ENCODE measurements at places on chromosomes 6 and 20.

- no peak for DNase-seq
These were observed 30.7 kb downstream of the CARMIL1 start for GRCh38 chr6:25309886-25310285.

DNA sequence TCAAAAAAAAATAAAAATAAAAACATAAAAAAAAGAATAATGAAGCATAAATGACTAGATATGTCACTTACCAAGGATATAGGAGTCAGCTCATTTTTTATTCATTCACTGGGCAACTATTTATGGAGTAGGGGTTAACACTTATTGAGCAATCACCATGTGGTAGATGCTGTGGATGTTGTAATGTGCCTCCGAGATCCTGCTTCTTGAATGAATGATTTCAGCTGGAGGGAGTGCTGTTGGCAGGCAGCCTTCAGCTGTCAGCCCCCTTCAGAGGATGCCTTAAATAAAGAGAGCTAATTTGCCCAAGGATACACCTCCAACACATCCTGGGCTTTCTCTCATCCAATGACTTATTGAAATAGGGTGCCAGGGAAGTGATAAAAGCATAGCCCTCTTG, 229.5 kb upstream of the DTNBP1 start:
- DNase-seq = no peak

DNA sequence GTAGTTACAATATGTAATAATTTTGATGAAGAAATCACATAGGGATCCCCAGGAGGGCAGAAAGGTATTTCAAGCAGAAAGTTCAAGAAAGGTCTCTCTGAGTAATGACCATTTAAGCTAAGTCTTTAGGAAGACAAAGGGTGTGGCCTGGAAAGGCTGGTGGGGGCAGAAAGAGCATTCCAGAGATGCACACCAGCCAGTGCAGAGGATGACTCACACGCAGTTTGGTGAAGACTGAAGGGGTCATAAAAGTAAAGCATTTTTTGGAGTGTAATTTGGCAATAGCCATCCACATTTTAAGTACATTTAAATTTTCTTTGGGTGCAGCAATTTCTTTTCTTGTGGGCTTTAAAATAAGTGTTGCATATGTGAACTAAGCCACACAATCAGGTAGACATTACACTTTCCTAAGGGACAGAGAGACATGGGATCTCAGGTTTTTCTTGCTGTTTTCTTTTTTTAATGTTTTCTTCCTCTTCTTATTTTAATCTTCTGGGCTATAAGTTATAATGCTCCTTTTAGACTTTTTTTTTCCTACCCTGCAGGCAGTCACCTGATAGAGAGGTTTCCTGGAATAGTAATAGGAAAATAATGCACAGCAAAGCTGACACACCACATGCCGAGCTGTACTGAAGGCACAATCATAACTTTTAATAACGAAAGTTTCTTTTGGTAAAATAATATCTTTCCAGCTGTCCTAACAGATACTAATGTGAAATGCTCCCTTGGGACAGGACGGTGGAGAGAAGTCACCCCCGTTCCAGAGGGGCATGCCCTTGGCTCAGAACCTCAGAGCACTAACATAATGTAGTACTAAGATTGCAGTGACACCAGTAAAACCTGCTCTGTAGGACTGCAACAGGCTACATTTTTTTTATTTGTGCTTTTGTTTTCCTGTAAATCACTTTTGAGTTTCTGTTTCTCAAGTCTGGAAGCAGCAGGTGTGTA, 49.6 kb upstream of the PTPRK start:
- no peak for DNase-seq

DNA sequence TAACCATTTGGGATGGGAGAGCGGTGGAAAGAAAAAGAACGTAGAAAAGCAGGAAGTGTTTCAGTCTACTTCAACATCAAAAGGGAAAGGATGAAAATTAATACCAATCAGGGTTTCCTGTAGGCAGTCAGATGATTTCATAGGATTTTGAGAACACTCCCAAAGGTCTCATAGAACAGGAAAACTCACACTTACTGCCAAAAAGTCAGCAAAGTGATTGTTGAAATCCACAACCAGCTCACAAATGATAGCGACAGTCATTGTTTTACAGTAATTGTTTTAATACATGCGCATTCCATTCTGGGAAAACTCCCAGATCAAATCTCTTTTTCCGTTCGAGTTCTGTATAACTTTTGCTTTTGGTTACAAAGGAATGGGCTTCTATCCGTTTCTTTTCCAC, 5.3 kb upstream of the CNKSR3 start:
- DNase-seq = no peak

DNA sequence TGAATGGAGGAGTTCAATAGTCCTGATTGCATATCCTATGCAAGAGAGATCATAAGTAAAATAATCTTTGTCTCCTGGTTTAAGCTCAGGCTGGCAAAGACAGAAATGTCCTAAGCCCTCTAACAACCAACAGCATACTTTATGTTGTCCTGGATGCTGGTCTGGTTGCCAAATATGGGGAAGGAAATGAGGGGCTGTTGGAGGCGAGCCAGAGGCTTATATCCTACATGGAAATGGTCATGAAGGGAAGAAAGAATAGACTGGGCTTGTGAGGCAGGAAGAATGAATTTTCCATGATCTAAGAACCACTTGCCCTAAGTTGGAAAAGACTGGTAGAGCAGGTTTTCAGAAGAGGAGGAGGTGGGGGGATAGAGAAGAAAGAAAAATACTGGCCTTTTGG, 237.1 kb downstream of the SMOC2 start:
- no peak for DNase-seq

GRCh38 chr6:144341831-144342527, 56.8 kb downstream of the UTRN start:
- peak; percentile 30 for DNase-seq

DNA sequence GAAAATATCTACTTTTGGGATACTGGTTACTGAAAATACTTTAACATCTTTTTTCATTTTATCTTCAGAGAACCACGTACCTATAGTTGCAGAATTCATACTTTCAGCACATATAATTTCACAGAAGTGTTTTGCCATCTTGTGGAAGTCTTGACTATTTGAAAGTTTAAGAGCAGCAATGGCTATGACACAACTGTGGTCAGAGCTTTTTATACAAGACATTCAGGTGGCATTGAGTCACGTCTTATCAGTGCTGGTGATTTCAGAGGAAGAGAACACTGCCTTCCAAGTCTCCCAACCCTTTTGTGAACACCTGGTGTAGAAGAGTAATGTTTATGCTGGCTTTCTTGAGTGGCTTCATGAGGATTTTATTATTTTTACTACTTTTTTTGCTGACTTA, 171.6 kb downstream of the ARID1B start:
- no peak for DNase-seq

GRCh38 chr6:10854922-10855632, 16.7 kb upstream of the MAK start:
- DNase-seq = no peak

DNA sequence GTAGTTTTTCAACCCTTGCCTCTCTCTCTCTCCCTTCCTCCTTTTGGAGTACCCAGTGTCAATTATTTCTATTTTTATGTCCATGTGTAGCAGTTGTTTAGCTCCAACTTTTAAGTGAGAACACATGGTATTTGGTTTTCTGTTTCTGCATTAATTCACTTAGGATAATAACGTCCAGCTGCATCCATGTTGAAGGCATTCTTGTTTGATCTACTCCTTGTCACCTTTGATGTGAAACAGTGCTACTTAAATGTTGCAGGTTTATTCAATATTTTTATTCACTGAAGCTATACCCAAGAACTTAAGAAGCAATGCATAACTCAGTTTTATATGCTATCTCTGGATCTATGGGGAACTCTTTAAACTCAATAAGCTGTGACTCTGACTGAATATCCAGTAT, 465.2 kb upstream of the ADGRB3 start:
- DNase-seq = no peak

DNA sequence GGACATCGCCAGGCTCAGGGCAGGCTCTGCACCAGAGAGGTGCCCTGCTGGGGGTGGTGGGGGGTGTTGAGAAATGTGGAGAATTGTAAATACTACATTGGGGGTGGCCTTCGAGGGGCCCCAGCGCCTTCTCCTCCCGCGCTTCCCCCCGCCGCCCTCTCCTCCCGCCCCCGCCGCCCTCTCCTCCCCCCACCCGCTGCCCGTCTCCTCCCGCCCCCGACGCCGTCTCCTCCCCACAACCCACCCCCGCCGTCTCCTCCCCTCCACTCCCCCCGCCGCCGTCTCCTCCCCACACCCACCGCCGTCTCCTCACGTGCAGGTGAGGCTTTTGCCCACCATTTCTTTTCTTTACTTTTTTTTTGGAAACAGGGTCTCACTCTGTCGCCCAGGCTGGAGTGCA, 1.5 kb upstream of the SRMS start:
- no peak for DNase-seq

DNA sequence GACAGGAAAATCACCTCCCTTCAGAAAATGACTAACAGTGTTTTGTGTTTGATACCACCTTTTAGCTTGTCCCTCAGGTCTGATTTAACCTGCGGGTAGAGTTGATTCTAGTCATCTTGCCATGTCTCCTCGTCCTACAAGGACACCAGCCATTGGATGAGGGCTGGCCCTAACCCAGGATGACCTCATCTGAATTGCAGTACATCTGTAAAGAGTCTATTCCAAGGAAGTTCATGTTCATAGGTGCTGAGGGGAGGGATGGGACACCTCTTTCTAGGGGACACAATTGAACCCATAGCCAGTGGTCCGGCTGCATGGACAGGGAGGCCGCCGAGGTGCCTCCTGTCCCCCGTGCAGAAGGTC, 52.0 kb upstream of the DACT2 start:
- no peak for DNase-seq

- DNase-seq = no peak
These were observed 100.8 kb downstream of the HIVEP2 start for GRCh38 chr6:142844065-142844755.

- no peak for DNase-seq
These were observed 600.4 kb upstream of the JAG1 start for GRCh38 chr20:11274141-11274594.

DNA sequence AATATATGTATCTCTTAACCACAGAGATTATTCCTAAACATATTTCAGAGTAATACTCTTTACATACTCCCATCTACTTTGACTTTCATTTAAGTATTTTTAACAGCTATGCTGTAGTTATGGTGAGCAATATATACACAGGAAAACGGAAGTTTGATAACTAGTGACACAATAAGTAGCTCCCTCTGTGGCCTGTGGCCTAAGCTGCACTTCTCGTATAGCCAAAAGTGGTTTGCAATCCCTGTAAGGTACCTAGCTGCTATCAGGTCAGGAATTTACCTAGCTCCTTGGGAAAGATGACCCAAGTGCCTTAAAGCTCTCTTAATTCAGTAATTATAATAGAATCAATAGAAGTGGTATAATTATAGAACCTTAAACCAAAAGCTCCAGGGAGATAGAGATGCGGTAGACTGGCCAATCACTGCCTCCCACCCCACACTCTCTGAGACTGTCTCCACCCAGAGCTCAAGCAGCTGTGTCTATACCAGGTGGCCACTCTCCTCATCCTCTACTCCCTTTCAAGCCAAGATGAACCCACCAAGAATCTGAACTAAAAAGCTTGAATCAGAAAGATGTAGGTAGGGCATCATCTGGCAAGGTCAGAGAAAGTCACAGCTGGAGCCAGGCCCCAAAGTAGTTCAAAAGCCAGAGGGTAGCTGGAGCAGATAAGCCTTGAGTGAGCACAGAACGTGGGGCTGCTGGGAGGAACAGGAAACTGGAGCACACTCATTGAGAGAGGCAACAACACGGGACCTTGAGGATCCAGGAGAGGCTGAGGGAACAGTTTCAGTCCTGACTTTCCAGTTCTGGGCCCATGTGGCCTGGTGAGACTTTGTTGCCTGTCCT, 84.9 kb upstream of the ASF1A start:
- peak; percentile 71 for DNase-seq

- no peak for DNase-seq
These were observed 5.9 kb upstream of the TCEA2 start for GRCh38 chr20:64056889-64057627.

- no peak for DNase-seq
These were observed 100.6 kb downstream of the RAMACL start for GRCh38 chr6:166485651-166486535.

GRCh38 chr6:76220805-76221204, 148.3 kb upstream of the IMPG1 start:
- no peak for DNase-seq

DNA sequence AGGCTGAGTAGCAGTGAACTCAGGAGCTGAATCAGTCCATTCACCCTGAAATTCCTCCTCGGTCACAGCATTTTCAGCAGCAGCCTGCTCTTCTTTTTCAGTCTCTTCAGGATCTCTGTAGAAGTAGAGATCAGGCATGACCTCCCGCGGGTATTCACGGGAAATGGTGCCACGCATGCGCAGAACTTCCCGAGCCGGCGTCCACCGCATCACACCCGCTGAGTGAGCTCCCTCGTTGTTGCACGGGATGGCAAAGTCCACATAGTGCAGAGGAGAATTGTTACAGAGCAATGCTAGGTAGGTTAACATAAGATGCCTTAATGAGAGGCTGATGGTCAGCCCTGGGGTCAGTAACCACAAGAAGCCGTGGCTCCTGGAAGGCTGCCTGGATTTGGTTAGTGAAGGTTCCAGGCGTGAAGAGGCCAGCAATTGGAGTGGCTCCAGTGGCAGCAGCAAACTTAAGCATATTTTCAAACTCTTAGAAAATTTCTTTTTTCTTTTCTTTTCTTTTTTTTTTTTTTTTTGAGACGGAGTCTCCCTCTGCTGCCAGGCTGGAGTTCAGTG, 113.5 kb upstream of the HDAC2 start:
- DNase-seq = no peak

- no peak for DNase-seq
These were observed 92.3 kb downstream of the SHLD1 start for GRCh38 chr20:5842465-5842864.

DNA sequence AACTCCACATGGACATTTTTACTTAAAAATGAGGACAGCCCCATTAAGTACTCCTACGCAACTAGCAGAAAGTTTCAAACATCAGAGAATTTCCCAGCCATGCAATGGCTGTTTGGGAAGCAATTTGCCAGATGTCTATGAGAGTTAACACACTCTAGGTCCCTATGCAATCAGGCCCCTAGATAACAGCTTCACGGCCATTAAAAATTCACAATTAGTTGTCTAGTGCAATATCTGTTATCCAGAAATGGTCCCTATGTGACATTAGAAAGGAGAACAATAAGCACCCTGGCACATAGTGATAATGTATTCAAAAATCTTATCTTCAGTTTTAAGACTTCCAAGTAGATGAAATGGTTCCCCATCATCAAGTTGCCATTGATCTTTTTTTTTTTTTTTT, 174.3 kb upstream of the NRSN1 start:
- DNase-seq = no peak

- peak; percentile 17 for DNase-seq
These were observed 611 bp downstream of the EPB41L2 start for GRCh38 chr6:131062241-131063027.

DNA sequence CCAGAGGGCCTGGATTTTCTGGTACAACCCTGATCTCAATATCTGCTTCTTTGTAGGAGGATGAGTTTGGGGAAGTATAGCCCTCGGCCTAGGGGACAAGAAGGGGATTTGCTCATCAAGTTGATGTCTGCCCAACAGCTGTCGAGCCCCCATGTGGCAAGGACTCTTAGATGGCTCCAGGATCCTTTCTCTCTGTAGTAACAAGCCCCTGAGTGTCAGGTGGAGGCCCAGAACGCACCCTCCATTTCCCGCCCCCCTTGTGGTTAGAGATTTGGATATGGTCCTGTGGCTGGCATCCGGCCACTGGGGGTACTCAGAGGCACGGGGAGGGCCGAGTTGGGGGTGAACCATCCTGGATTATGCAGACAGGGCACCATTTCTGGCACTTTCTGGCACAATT, 50.1 kb downstream of the CTCFL start:
- DNase-seq = no peak

- no peak for DNase-seq
These were observed 7.5 kb upstream of the KIAA1755 start for GRCh38 chr20:38267901-38268514.

- no peak for DNase-seq
These were observed 109.2 kb downstream of the FOXF2 start for GRCh38 chr6:1498491-1499113.

- DNase-seq = no peak
These were observed 63.9 kb upstream of the MOCS1 start for GRCh38 chr6:39998126-39998525.

Measured in CD4-positive, alpha-beta T cell treated with Interleukin-21 for 1 hour (primary cell).